Activated B cell treated with CpG ODN at 0.5 μM for 24 hours (primary cell): ENCODE measurements at places on chromosomes 5 and 9. TPM values are rescaled to one million over a fixed set of nuclear protein-coding genes. Genes with fewer than 3 reads are reported as not detected.

Gene KCNN2
- not detected in 2 replicates for total RNA-seq

Gene FYB1
- 0.55 and 0.56 TPM in 2 replicates for total RNA-seq

Gene SLC2A6
- total RNA-seq = 32.9 and 37.4 TPM in 2 replicates

Gene STPG3
- 0.37 TPM in 1 of 2 replicates, not detected in the other for total RNA-seq

Gene SPINK1
- not detected in 2 replicates for total RNA-seq

Gene MYMK
- not detected in 2 replicates for total RNA-seq

Gene PTAR1
- 39.3 and 49.5 TPM in 2 replicates for total RNA-seq

- H3K4me3 ChIP-seq = no peak overlapping the region
- no peak overlapping the region for H3K27ac ChIP-seq
- H3K36me3 ChIP-seq = no peaks in the 10 kb centered on the region
- H3K4me1 ChIP-seq = no peaks in the 10 kb centered on the region
- H3K27me3 ChIP-seq = peaks cover 3% of the 10 kb centered on the region
Measured at GRCh38 chr9:76926324-76926741, 20.4 kb upstream of the PRUNE2 start.

GRCh38 chr5:94523018-94523417 is 95.4 kb downstream of the KIAA0825 start:
- H3K4me3 ChIP-seq = no peak overlapping the region
- no peaks in the 10 kb centered on the region for H3K36me3 ChIP-seq
- H3K27me3 ChIP-seq = no peaks in the 10 kb centered on the region

- peaks cover 31% of the 10 kb centered on the region for H3K36me3 ChIP-seq
- no peak overlapping the region for H3K27ac ChIP-seq
- no peak for DNase-seq
- H3K4me3 ChIP-seq = no peak overlapping the region
Measured at GRCh38 chr9:125932012-125932411, 184.8 kb downstream of the PBX3 start.

DNA sequence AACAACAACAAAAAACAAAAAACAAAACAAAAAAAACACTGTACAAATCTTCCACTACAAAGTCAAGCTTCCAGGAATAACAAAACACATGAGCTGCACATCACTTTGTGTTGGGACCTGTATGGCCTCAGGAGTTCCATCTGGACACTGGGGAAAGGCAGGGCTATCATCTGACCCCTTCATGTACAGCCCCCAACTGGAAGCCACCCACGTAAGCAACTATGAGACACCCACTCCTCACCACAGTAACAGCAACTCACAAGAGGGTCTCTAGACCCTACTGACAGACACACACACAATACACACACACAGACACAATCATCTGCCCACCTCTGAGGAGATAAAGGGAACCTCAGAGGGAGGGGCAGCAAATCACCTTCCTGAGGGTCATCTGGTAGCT is 81.7 kb upstream of the LRRTM2 start:
- no peak overlapping the region for H3K4me3 ChIP-seq
- no peaks in the 10 kb centered on the region for H3K36me3 ChIP-seq
- H3K4me1 ChIP-seq = peaks cover 15% of the 10 kb centered on the region
- DNase-seq = no peak
- H3K27ac ChIP-seq = no peak overlapping the region
- H3K27me3 ChIP-seq = no peaks in the 10 kb centered on the region
